ENCODE measurements at places on chromosomes 12 and 14.

DNA sequence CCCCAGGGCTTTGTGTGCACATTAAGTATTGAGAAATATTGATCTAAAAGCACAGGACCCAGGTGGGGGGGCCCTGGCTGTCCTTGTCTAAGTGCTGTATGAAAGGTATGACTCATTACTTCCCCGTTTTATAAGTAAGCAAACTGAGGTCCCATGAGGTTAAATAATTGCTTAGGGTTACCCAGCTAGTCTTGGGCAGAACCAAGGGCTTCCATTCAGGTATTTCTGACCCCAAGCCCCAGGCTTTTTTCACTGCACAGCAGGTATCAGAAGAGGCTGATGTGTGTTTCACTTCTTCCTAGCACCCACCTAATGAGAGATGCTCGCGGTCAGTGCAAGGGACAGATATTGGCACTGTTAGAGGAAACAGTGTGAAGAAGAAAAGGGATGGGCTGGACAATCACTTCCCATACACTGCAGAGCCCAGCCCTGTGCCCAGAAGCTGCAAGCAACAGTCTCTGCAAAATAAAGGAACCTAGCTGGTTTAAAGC lies 4.7 kb upstream of the TC2N start:
- DNase-seq, result no peak

DNA sequence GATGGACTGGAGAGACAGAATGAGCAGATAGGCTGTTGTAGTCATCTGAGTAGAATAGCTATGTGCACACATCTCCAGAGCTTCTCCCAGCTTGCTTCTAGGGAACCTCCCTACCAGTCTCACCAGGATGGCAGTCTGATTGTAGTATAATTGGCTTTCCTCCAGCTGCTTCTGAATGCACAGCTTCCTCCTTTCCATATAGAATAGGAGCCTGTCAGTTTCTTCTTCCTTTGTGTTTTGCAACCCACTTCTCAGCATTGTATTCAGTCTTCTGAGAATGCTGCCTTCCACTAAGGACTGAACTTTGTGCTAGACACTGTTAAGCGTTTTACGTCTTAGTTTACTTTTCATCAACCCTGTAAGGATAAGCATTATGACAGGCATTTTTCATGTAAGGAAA lies 2.2 kb upstream of the CSAD start:
- no peak for DNase-seq

GRCh38 chr12:47192051-47192450 lies 112.3 kb upstream of the AMIGO2 start:
- DNase-seq, result no peak

- no peak for DNase-seq
Measured at GRCh38 chr14:105885561-105886320, 359.4 kb downstream of the TMEM121 start.

- no peak for DNase-seq
Measured at GRCh38 chr12:85527192-85527591, 247.2 kb downstream of the ALX1 start.

- DNase-seq, result no peak
Measured at GRCh38 chr14:44634692-44635091, 127.6 kb upstream of the FSCB start.

DNA sequence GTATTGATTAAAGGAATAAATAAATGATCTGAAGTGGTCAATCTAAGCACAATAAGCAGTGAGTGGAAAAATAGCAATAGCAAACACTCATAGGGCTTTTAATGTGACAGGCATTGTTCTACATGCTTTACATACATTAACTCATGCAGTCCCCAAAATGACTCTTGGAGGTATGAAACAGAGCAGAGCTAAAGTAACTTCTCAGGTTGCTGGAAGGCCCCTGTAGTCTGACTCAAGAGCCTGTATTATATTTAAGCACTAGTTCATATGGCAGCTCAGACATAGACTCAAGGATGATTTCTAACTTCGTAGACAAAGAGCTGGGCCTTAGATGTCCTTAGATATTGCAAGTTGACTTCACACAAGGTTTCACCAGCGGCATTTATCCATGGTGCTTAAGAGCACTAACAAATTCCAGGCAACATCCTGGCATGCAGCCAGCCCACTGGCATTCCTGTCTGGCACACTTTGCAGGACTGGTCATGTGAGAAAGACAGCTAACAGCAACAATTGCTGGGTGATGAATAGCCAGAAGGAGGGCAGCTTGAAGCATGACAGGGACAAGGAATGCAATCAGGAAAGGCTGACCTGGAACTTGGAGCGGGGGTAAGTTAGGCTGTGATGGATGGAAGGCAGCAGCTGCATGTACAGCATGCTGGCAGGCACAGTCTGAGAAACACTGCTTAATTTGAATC lies 22.9 kb upstream of the KTN1 start:
- DNase-seq, result peak; percentile 89

GRCh38 chr12:47801170-47801903 lies 18.4 kb downstream of the HDAC7 start:
- no peak for DNase-seq

- peak; percentile 36 for DNase-seq
Measured at GRCh38 chr12:15227004-15227679, 5.9 kb upstream of the RERG start.

DNA sequence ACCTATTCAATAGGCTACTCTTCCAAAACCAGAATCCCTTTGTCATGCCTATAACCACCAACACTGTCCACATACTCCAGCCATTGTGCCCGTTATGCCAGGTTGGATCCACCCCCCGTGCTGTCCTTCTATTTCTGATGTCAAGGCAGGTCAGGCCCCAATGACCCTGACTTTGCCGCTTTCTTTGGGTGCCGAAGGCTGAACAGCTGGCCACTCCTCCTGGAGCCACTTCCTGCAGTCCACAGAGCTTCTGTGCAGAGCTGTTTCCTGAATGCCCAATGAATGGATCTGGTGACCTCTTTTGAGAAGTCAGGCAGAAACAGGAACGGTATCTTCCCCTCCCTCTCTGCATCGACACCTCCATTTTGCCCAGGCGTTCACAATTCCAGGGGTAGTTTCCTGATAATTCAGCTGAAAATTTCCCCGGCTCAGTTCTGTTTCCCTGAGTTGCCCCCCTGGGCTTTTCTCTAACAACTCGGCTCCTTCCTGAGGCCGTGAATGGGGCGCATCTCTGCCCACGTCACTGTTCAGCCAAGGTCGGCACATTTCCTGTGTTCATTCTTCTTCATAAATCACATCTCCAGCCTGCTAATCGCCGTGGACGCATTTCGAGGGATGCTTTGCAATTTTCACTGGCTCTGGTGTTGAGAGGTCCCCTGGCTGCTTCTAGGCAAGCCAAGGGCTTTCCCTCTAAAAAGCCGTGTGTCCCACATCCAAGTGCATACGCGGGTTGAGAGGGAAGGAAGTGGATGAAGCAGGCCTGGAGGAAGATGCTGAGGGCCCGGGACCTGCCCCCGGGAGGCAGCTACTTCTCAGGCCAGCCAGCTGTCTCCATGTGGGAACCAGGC lies 86.5 kb downstream of the PAPOLA start:
- DNase-seq, result no peak

DNA sequence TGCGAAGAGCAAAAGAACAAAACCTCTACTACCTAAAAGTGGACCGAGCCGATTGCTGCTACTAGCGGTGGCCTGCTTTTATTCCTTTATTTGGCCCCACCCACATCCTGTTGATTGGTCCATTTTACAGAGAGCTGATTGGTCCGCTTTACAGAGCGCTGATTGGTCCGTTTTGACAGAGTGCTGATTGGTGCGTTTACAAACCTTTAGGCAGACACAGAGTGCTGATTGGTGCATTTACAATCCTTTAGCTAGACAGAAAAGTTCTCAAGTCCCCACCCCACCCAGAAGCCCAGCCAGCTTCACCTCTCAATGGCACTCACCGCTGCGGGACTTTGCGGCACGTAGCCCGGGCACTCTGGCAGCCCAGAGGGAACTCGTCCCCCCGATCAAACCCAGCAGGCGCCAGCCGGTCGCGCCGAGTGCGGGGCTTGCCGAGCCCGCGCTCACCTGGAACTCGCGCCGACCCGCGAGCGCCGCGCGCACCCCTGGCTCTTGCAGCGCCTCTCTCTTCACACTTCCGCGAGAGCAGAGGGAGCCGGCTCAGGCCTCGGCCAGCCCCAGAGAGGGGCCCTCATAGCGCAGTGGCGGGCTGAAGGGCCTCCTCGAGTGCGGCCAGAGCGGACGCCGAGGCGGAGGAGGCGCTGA lies 8.7 kb upstream of the FGD4 start:
- DNase-seq, result peak; percentile 44

DNA sequence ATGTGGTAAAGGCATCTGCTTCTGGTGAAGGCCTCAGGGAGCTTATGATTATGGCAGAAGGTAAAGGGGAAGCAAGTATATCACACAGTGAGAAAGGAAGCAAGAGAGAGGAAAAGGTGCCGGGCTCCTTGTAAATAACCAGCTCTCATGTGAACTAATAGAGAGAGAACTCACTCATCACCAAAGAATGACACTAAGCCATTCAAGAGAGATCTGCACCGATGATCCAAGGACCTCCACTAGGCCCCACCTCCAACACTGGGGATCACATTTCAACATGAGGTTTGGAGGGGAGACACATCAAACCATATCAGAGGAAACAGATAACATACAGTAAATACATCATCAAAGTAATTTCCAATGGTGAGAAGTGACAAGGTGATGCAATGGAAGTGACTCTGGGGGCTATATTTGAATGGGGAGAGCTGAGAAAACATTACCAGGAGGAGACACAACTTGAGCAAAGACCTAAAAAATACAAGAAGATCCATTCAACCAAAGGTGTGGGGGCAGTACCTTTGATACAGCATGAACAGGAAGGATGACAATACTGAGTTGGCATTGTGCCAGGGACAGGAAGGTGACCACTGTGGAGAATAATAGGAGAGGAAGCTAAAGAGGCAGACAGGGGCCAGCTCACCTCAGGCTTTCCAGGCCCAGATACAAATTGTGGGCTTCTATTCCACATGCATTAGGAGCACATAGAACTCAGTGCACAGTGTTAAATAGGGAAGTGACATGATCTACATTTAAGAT lies 134.4 kb upstream of the GRIP1 start:
- DNase-seq, result no peak

DNA sequence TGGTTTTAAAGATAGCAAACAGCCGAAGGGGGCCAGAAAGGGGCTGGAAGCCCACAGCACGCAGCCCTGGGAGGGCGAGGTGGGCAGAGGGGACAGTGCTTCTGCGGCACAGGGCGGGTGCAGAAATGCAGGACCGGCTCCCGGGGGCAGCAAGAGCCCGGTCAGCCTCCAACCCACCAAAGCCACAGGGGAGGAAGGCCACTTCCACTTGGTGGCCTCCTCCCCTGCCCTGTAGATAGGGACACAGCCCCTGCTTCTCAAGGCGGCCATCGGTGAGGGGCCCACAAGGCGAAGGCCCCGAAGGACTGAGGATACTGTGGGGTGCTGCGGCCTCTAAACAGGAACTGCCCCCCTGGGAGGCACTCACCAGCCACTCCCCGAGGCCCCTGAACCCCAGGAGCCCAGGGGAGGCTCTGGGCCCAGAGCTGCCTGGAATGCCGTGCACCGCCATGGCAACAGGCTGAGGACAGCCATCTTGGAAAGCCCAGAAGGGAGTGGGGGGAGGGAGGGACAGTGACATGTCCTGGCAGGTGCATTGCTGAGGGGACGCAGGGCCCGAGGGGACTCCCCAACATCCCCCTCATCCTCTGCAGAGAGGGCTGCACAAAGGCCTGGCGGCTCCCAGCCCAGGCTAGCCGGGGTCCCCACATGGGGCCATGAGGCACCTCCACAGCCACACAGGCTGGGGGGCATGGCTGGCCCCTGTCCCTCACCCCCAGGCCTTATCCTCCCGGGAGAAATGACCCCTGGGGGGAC lies 114.7 kb downstream of the NCOR2 start:
- DNase-seq, result no peak

- peak; percentile 44 for DNase-seq
Measured at GRCh38 chr14:32366256-32366879, 37.3 kb downstream of the AKAP6 start.

- peak; percentile 67 for DNase-seq
Measured at GRCh38 chr14:102593061-102593824, 794 bp downstream of the RCOR1 start.

GRCh38 chr14:73752297-73752992 lies 38.3 kb upstream of the PNMA1 start:
- DNase-seq, result no peak

All from eye (tissue), 1 donor.